Progenitor cell of endocrine pancreas (in vitro differentiated cells): ENCODE measurements at places on chromosomes 7 and 10.

DNA sequence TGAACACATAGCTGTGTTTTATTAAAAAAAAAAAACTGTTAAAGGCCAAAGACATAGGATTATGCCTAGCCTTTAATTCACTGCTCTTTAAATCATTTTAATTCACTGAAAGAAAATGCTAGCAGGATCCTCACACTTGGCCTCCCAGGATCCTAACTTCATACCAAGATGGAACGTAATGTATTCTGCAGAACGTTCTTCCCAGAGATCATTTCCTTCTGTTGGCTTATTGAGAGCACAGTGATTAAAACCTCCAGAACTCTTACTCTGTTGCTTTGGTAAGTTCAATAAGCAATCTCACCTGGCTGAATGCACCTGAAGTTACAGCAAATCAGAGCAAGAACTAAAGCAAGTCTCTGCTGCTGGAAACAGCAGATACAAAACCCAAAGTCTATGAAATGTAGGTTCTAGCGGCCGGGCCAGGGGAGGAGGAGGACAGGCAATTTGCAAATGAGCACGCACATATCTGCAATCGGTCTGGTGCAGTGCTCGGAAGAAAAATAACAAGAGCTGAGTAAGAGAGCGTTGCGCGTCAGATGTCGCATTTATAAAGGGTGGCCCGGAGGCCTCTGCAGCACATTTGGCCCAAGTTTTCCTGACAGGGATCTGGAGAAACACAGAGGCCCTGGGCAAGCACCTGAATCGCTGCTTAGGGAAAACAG, 193.9 kb downstream of the FAM107B start:
- no peak for DNase-seq

- no peak for DNase-seq
These were observed 440.4 kb downstream of the PLXNA4 start for GRCh38 chr7:132135746-132136385.

DNA sequence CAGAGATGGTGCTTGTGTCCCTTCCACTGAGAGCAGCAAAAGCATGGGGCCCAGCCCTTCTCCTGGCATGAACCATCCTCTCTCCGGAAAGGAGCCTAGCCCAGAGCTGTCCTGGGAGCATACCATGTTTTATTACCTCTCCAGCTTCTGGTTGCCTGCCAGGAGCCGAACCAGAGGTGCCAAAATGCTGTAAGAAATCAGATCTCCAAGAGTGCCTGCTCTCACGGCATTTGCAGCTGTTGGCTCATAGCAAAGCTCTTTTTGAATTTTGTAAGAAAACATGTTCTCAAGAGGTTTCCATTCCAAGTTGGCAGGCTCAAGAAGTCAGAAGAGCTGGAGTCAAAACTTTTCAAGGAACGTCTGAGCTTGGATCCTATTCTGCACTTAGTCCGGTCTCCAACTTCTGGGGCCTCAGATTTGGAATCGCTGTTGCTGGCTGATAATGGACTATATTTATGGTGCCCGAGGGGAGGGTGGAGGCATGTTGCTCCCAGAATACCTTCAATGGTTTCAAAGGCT, 211.7 kb upstream of the MKI67 start:
- no peak for DNase-seq

- DNase-seq, result no peak
These were observed 52.2 kb downstream of the STEAP1B start for GRCh38 chr7:22447762-22448161.

DNA sequence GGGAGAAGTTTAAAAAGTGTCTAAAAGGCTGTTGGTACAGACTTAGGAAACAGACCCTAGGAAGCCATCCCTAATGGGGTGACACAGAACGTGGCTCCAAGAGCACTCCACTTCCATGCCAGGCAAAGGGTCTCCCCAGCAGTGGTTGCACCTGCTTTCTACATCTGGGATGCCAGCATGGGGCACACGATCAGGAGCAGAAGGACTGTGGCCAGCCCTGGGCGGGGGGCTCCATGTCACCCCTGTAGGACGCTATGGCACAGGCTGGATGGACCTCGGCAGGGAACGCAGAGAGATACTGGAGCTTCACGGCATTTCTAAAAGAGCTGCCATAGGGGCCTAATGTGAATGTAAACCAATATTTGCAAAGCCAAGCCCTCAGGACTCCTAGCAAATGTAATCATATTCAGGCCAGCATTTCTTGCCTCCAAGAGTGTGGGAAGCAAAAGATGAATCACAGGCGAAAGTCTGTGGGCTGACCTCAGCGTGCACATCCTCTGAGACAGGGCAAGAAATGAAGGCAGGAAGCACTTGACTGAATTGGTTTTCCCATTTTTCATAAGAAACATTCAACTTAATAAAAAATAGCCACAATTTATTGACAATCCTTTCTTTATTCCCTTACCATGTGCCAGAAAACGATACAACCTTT, 93.9 kb downstream of the ATXN7L1 start:
- no peak for DNase-seq

DNA sequence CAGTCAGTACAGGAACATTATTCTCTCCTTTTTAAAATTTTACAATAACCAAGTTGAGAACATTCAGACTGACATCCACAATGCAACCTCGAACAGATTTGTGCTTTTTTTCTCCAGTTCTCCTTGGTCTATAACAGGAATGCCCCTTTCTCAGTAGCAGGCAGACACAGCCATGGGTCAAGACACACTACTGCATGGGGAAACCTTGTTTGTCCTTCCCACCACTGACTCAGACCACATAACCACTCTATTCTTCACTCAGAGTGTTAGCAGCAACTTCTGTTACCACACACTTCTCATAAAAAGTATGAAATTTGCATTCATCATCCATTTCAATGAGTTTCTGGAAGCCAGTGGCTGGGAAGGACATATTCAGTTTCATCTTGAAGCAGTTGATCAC, 421.7 kb downstream of the ADRA2A start:
- DNase-seq, result no peak

- DNase-seq, result no peak
These were observed 167.7 kb downstream of the UBE2H start for GRCh38 chr7:129784783-129785684.

GRCh38 chr7:37018954-37019353, 294.7 kb upstream of the AOAH start:
- DNase-seq, result no peak

DNA sequence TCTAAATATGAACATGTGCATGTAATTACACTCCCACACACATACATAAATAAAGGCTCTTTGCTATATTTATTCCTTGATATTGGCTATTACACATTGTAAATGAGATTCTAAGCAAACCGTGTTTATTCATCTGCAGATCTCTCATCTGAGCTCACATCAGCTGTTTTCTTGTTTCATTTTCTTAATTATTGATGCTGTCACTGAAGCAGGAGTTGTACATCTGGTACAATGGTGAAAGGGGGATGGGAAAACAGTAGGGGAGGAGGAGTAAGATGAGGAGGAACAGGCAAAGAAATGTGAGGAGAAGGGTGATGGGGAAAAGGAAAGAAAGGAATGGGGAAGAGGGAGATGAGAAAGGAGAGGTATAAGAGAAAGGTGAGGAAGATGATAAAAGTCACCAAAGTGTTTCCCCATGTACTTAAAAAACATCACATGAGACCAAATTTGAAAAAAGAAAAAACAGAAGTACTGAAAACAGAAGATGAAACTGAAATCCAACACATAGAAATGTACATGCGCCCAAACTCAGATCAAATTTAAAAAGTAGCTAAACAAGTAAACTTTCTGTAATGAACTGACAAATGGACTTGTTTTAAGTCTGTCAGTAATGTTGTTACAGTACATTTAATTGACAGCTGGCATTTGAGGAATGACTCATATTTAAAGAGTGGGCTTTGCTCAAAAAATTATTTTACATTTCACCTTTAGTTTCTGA, 472.2 kb downstream of the ARL4A start:
- no peak for DNase-seq

- DNase-seq, result no peak
These were observed 282.7 kb upstream of the SEMA3D start for GRCh38 chr7:85469446-85470010.
